ELF-1 (cell line): ENCODE measurements at places on chromosomes 2 and 18.

GRCh38 chr2:175012516-175012915, 7.3 kb upstream of the CHN1 start:
- no peak for DNase-seq

GRCh38 chr2:63604666-63605065, 15.9 kb downstream of the MDH1 start:
- DNase-seq, result no peak

- DNase-seq, result no peak
These were observed 102.2 kb upstream of the MSH2 start for GRCh38 chr2:47300609-47301276.

- DNase-seq, result no peak
These were observed 428.8 kb upstream of the LYPD1 start for GRCh38 chr2:133098787-133099186.

GRCh38 chr2:147351784-147352183, 493.0 kb upstream of the ACVR2A start:
- DNase-seq, result no peak

DNA sequence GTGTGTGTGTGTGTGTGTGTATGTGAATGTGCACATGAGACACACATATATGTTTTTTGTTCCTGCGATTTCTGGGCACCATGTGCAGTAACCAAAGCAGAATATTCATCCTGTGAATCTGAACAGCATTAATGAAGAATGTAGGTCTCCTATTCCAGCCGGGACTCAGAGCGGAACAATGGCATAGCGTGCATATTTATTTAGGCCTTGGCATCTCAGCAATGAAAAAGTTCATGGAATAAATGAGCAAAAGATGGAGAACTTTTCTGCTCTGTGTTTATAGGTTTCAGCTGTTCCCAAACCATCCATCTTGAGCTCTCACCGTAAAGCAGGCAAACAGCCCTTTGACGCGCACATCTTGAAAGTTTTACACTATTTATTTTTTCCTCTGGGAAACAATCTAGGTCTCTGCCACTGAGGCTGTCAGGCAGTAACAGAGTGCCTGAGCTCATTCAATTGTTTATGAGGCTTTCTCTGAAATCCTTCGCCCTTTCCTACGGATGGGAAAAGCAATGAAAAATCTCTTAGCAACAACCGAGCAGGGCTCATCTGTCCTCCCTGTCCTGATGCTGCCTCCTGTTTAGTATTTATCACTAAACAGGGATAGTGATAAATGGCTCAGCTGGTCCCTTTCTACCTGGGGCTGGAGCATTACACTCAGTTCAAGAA, 146.2 kb upstream of the MSH6 start:
- DNase-seq, result no peak

DNA sequence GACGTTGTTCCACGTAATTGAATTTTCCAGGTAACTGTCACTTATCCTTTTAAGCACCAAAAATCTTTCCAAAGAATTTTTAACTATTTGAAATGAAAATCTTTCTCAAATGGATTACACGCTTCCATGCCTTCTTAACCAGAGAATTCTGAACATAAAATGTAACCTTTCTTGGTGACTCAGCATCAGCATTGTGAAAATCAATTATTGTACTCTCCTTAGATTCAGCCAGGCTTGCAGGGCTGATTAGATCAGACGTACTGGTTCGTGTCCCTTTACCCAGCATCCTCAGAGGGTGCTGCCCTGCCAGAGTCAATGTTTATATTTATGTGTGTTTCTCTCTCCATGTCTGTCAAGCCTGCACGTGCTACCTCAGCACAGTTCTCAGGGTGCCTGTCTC, 623.9 kb downstream of the CNTNAP5 start:
- no peak for DNase-seq
